ENCODE measurements at places on chromosomes 1 and 21. TPM values are rescaled to one million over a fixed set of nuclear protein-coding genes. Genes with fewer than 3 reads are reported as not detected.
A peak's percentile ranks its signal among the peaks of the same experiment; 100 is the strongest.

The S100A7 gene
- total RNA-seq: not detected

The HUNK gene
- 1.9 TPM for total RNA-seq

GRCh38 chr1:219639876-219640577 lies 27.1 kb upstream of the ZC3H11B start:
- no peaks in the 10 kb centered on the region for H3K27me3 ChIP-seq
- no peaks in the 10 kb centered on the region for H3K4me1 ChIP-seq
- no peak overlapping the region for H3K4me3 ChIP-seq
- no peaks in the 10 kb centered on the region for H3K36me3 ChIP-seq

- H3K36me3 ChIP-seq: no peaks in the 10 kb centered on the region
- DNase-seq: no peak
- H3K4me1 ChIP-seq: peaks cover 19% of the 10 kb centered on the region
Measured at GRCh38 chr1:67650061-67650460, 34.9 kb upstream of the GADD45A start.

DNA sequence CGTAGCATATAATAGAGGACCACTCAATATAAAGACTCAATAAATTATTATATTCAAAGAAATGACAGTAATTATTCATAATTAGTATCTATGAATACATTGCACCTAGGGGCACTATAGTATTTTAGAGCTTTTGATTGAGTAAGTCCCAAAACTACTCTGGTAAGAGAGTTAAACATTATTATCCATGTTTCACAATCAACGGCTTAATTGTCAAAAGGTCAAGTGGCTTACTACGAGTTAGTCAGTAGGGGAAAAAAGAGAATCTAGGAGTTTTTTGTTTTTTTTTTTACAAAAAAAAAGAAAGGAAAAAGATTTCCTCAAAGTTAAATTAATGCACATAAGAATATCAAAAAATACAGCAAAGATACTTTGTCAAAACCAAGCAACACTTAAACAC lies 20.4 kb upstream of the LAMC1 start:
- no peak for DNase-seq
- H3K36me3 ChIP-seq: no peaks in the 10 kb centered on the region
- H3K4me1 ChIP-seq: peaks cover 10% of the 10 kb centered on the region
- H3K27ac ChIP-seq: no peak overlapping the region
- no peak overlapping the region for H3K4me3 ChIP-seq

GRCh38 chr1:173206816-173207568 lies at the start of gene TNFSF4:
TSS of gene TNFSF4 (minus strand) at chr1:173207331. CDS start at chr1:173207176, 155 bp downstream.
- H3K4me1 ChIP-seq: peaks cover 24% of the 10 kb centered on the region
- peak within 1 kb of the TSS; percentile 15 for H3K4me3 ChIP-seq
- peak within 1 kb of the TSS; percentile 22 for H3K27ac ChIP-seq
- no peaks in the 10 kb centered on the region for H3K36me3 ChIP-seq

Measured in lower lobe of right lung (tissue), 2 donors.